ENCODE measurements at places on chromosomes 5 and 9. TPM values are rescaled to one million over a fixed set of nuclear protein-coding genes. Genes with fewer than 3 reads are reported as not detected.

The TMEM252 gene
- total RNA-seq, result not detected

The ARRDC3 gene
- 54.9 TPM for total RNA-seq

The NR4A3 gene
- total RNA-seq, result 0.64 TPM

The ORM2 gene
- total RNA-seq, result 1.9 TPM

The GFRA3 gene
- 1.9 TPM for total RNA-seq

The MELK gene
- 21.0 TPM for total RNA-seq

The CDKN2B gene
- 8.8 TPM for total RNA-seq

The PCDHA1 gene
- 0.85 TPM for total RNA-seq

The SPATA31A3 gene
- 0.74 TPM for total RNA-seq

The CTXN3 gene
- not detected for total RNA-seq

The SPARC gene
- total RNA-seq, result 101 TPM

The PDE8B gene
- 25.6 TPM for total RNA-seq

The MSX2 gene
- 36.4 TPM for total RNA-seq
